Neural progenitor cell (in vitro differentiated cells): ENCODE measurements at places on chromosomes 5 and 9.

GRCh38 chr5:139137697-139138096, 60.5 kb downstream of the SIL1 start:
- DNase-seq: peak; percentile 52

DNA sequence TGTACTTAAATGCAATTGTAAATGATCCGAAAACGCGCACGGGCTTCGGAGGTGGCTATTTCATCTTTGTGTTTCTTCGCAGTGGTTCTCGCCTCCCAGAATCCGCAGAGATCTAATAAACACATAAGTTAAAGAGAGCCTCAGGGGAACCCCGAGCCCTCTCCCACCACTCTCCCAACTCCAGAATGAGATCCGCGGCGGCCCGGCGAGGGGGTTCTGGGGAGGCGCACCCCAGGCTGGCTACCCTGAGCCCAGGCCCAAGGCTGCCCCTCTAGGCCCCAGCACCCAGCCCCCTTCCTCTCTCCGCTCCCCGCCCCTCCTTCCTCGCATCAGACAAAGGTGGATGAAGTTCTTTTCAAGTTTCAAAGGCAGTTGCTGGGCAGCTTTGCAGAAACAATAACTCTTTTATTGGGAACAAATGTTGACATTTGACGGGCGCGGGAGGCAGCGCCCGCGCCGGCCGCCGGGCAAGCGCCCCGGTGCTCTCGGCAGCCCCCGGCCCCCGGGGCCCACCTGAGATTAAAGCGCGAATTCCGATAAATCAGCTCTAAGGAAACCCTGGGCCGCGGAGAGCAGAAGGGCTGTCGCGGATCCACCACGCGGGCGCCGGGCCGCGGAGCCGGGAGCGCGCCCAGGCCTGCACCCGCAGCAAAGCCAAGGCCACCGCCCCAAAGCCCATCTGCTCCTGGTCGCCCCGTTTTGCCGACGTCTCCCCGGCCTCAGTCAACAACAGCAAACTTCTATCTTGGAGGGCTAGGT, 8.4 kb downstream of the IRX2 start:
- peak; percentile 61 for DNase-seq

DNA sequence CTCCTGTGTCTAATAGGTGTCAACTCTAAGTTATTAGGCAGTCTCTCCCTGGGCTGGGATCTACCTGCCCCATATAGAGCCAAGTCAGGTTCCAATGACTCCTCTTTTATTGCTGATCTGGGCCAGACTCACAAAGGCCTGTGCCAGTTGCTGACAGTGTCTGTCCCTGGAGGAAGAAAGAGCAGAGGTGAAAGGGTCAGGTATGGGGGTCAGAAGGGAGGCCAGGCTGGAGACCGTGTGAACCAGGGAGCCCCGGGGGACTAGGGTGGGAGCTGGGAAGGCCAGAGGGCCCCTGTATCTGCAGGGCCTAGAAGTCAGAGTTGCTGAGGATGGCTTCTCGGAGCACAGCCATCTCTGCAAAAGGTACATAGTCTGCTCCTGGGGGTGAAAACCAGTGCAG, 3.5 kb upstream of the HINT2 start:
- DNase-seq: no peak

DNA sequence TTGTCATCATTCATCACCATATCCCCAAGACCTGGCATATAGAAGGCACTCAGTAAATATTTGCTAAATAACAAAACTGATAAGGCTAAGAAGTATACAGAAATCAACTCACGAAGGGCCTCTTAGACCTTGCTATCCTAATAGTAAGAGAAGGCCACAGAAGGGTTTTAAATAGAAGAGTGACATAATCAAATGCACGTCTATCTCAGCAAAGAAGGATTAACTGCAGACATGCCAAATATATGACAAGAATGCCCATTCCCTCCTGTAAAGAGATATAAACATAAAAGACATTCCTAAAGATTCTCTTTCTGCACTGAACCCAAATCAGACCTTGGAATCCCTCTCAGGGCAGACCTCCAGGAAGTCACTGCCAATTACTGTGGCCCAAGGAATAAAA, 34.1 kb downstream of the ECPAS start:
- DNase-seq: no peak

GRCh38 chr5:32280656-32281081, 32.1 kb downstream of the MTMR12 start:
- no peak for DNase-seq

GRCh38 chr9:119477197-119477596, 108.0 kb upstream of the BRINP1 start:
- no peak for DNase-seq

GRCh38 chr9:129783516-129784361, 19.2 kb upstream of the TOR1B start:
- peak; percentile 86 for DNase-seq

DNA sequence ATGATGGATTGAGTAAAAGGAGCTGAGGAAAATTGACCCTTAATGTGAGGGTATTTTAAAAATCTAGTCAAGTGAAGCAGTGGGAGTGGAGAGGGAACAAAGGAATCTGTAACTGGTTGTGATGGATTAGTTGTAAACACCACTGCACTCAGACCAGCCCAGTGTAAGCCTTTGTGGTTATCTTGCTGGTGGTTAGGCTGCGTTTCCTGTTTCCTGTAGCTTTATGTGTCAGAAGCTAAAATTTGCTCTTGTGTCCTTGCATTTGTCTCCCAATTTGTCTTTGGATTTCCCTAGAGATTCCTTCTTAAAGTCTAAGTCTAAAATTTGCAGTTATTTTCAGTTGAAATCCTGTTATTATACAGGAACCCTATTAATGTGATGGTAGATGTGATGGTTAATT, 6.3 kb downstream of the IFNA21 start:
- DNase-seq: peak; percentile 27

GRCh38 chr9:84228130-84228720, 112.3 kb downstream of the SLC28A3 start:
- peak; percentile 81 for DNase-seq

DNA sequence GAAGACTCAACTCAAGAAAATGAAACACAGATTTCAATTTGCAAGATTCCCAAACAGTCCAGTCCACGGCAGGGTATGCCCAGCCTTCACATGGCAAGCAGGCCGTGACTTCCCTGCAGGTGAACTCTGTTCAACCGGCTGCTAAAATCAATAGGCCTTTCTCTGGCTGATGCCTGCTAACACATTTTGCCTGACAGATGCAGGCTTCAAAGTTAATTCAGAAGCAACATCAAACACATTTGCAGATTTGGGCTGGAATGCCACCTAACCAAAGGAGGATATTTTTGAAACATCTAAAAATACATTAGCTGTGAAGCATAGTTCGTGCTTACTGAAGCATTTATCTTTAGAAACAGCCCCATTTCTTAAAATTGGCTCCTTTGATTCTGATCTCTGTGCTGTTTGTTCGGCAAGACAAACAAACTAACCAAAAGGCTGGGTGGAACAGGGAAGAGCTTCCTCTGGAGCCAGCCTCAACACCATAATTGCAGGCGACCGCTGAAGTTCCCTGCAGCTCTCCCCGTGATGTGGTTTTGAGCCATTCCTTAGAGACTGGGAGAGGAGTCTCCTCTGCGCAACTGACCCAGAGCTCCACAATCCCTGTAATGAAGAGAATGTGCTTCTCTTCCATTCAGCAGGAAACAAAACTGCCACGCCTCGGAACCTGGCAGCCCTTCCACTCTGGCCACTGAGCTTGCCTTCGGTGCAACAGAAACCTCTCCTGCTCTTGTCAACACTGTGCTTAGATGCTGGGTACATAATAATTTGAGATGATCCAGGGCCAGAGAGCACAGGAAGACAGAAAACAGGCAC, 126.5 kb downstream of the MYO10 start:
- DNase-seq: peak; percentile 43

GRCh38 chr5:133521801-133522200, 90.5 kb downstream of the FSTL4 start:
- no peak for DNase-seq

GRCh38 chr5:59487068-59487686, 406.3 kb downstream of the PDE4D start:
- no peak for DNase-seq

GRCh38 chr5:125367702-125368101, 621.3 kb upstream of the ZNF608 start:
- no peak for DNase-seq

DNA sequence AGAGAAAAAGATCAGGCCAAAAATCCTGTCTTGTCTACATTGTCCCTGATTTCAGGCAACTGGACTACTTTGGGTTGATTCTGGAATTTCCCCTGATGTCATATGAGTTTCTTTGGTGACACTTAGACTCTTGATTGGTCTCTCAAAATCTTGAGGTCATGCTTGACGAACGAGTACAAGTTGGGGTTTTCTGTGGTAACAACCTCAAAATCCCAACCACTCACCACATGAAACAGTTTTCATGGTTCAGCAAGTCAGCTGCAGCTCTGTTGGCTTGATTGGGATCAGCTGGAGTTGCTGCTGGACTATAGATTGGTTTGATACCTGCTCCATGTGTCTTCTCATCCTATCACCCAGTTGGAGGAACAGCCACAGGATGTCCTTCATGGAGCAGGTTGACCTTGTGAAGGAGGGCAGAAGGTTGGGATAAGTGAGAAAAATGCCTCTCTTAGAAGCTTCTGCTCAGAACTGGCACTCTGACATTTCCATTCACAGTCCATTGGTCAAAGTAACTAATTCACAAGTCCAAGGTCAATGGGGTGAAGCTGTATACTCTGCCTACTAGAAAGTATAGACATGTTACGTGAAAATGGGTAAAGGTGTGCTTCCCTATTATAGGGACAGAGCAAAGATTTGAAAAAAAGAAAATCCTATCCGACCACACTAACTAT, 284.5 kb downstream of the SH3GL2 start:
- DNase-seq: no peak

GRCh38 chr5:88425124-88425523, 156.5 kb upstream of the TMEM161B start:
- no peak for DNase-seq

DNA sequence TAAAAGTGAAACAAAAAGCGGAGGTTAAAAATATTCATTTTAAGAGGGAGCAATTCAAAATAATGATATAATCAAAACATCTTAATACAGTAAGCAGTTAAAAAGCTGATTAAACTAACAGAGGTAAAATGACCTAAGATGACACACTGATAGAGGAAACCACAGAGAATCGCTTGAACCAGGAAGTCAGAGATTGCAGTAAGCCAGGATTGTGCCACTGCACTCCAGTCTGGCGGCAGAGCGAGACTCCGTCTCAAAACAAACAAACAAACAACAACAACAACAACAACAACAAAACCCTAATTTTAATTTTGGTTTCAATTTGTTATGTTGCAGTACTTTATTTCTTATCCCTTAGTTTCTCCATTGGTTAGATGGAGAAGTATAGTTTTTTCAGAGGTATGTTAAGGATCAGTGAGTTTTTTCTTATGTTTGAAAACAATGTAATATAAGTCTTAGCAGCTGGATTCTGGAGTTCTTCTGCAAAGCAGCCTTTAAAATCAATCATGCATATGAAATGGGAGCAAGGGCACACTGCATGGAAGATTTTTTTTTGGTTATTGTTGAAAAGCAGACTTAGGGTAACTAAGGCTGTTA, 58.5 kb downstream of the MLANA start:
- no peak for DNase-seq

GRCh38 chr9:9392755-9393154, 1220.0 kb downstream of the PTPRD start:
- no peak for DNase-seq

GRCh38 chr5:180026320-180026719, 45.2 kb downstream of the RNF130 start:
- DNase-seq: no peak

GRCh38 chr5:150447188-150447587, 2.4 kb downstream of the RPS14 start:
- DNase-seq: no peak

DNA sequence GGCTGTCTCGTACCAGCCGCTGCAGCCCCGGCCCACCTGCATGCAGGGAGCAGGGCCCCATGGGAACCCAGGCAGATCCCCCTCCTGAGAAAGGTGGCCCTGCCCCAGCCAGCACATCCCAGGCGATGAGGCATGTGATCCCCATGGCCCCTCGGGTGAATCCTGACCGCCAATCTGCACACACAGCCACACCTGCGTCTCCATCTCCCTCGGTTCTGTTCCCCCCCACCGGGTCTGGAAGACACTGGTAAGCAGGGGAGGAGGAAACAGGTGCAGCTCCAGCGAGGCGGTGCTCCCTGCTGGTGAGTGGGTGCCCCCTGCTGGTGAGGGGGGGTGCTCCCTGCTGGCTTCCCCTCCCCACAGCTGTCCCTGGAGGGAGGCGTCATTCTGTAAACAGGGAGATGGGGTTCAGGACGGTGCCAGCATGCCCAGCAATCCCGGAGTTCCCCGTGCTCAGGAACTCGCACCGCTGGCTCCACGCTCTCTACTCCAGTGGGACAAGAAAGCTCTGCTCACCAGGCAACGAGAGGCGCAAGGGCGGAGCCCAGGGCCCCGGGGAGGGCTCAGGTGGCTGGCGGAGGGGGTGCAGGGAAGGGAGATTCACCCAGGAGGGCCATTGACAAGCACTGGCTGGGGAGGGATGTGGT, 28.4 kb upstream of the SLC12A7 start:
- peak; percentile 56 for DNase-seq

- no peak for DNase-seq
Observed at GRCh38 chr5:14240359-14240758, 97.2 kb downstream of the TRIO start.

GRCh38 chr9:125820100-125820804, 73.1 kb downstream of the PBX3 start:
- DNase-seq: no peak

DNA sequence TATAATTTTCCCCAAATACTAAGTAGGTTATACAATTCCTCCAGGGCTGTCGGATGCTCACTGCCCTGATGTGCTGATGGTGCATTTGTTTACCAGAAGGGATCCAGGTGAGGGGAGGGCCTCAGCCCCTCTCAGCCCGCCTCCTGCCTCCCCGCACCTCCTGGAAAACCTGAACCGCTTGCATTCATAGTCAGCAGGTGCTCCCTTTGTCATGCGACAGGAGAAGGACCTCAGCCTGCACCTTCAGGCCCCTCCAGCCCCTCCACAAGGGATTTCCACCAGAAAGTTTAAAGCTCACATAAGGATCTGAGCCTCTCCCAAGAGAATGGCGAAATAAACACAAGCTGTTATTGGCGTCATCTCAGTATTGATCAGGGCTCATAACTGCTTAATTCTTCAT, 36.5 kb upstream of the NTNG2 start:
- DNase-seq: no peak

- no peak for DNase-seq
Observed at GRCh38 chr5:158207733-158208132, 348.8 kb upstream of the CLINT1 start.

DNA sequence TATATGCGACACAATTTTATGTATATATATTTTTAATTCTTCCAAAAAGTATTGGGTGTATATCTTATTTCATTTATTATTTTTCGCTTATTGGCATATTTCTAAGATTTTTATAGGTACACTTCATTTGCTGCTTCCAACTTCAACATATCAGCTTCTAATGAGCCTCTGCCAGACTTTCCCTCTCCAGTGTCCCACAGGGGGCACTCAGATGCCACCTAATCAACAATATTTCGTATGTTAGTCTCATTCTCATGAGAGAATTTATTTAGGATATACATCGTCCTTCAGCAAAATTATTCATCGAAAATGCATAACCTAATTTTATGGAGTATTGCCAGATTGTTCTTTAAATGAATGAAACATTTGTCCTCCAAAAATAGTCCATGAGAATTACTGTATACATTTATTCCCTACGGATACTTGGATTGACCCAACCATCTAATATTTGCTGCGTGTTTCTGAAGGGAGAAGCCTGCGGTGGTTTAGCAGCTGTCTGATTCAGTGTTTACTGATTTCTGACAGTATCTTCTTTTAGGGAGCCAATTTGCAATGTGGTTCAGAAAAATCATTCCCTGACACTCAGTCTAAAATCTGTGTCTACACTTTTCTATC, 100.6 kb upstream of the SELENOP start:
- DNase-seq: peak; percentile 26

- no peak for DNase-seq
Observed at GRCh38 chr5:3835811-3836210, 240.2 kb downstream of the IRX1 start.

- DNase-seq: peak; percentile 87
Observed at GRCh38 chr9:113541019-113541900, 77.7 kb downstream of the RGS3 start.
